ENCODE measurements at places on chromosomes 1 and 21.

DNA sequence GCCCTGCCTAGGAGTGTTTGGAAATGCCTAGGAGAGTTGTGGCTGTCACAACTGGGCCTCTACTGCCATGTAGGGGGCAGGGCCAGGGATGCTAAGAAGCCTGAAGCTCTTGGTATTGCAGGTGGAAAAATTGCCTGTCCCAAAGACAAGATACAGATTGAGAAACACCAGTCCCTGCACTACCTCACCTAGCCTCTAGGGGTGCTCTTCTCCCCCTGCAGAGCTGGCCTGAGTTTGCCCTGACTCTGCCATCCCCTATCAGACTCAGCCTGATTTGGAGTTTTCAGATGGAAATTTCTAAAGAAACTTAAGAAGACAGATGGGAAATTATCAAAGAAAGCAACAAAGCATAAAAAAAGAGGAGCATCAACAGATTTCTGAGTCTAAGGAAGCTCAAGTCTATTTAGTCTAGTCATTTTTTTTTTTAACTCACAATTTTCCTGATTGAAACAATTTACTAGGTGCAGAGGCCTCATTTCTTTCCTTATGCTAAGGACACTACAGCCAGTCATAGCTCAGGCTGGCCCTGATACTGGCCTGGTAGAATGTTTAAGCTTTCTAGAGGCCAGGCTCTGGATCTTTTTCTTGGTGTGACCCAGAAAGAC, 61.4 kb upstream of the LRRN2 start:
- DNase-seq = peak; percentile 36

- DNase-seq = no peak
These were observed 205.5 kb downstream of the KCNJ6 start for GRCh38 chr21:37710546-37711285.

DNA sequence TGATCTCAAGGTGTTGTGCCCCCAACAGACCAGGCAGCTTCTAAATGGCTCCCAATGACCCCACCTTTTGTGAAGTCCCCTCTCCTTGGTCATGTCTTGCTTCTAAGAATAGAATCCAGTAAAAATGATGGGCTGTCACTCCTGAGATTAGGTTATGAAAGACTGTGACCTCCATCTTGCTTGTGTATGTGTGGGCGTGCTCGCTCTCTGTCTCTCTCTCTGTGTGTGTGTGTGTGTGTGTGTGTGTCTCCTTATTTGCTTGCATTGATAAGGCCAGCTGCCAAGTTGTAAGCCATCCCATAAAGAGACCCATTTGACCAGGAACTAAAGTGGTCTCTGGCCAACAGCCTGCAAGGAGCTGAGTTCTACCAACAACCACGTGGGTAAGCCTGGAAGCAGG, 22.9 kb upstream of the TMEM51 start:
- no peak for DNase-seq

DNA sequence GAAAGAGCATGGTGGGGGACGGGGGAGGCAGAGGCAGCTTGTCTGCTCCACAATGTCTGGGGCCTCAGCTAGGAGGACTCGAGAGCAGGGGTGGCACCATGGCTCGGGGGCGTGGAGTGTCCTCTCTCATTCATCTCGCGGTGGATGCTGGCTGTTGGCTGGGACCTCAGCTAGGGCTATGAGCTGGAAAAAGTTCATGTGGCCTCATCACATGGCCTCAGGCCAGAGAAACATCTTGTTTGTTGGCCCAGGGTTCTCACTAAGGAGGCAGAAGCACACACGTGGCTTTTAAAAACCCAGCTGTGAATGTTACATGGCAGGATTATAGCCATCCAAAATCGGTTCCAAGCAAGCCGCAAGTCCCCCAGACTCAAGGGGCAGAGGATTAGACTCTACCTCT, 6.2 kb upstream of the CENPS start:
- DNase-seq = no peak

GRCh38 chr1:33709783-33710718, 153.8 kb upstream of the HMGB4 start:
- no peak for DNase-seq

GRCh38 chr1:47971385-47972160, 25.6 kb downstream of the TRABD2B start:
- DNase-seq = no peak

GRCh38 chr1:248739572-248740205, 15.9 kb downstream of the LYPD8 start:
- no peak for DNase-seq

DNA sequence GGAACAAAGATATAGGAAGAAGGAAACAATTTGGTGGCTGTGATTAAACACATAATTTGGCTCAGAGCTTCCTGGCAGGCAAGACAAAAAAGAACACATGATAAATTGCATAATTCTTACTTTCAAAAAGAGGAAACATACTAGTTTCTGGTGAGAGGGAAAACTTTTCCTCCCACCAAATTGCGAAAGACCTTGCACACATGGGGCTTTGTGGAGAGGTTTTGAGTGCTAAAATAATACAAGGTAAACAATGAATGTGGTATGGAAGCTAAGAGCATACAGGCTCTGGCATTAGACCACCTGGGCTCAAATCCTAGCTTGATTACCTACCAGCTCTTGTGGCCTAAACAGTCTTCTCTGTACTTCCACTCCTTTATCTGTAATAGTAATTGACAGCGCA, 140.2 kb upstream of the HOOK1 start:
- DNase-seq = no peak

GRCh38 chr1:209648346-209648745, 3.9 kb downstream of the LAMB3 start:
- no peak for DNase-seq

DNA sequence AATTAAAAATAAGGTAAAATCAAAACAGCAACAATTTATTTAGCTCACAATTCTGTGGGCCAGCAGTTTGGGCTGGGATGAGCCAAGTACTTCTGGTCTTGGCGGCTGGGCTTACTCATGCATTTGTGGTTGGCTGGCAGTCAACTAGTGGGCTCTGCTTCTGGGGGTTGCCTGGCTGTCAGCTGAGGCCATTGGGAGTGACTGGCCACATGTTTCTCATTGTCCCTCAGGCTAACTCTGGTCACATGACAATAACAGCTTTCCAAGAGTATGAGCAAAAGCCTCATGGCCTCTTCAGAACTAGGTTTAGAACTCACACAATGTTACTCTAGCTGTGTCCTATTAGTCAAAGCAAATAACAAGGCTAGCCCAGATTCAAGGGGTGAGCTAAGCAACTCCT, 15.6 kb upstream of the CHIA start:
- DNase-seq = no peak

GRCh38 chr1:108141621-108142020, 58.5 kb downstream of the SLC25A24 start:
- DNase-seq = no peak

GRCh38 chr1:15760520-15761211, 2.1 kb downstream of the FBLIM1 start:
- no peak for DNase-seq

DNA sequence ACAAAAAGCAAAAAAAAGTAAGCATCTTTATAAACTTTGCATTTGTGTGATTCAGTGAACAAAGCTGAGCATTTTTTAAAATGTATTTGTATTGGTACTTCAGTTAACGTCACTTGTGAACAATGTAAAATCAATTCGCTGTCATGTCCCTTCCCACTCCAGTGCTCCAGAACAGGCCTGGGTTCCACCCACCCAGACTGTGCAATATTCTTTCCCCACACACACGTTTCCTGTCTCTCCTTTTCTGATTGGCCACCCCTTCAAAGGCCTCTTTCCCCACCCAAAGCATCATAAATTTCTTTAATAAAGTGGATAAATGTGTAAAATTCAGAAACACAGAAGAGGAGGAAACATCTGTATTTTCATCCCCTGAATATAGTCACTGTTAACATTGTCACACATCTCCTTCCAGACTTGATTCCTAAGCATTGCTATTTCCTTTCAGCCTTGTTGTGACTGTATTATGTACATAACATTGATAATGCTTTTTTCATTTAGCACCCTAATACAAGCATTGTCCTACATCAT, 12.0 kb downstream of the CLEC20A start:
- no peak for DNase-seq

GRCh38 chr1:7785108-7785507, 1.0 kb downstream of the PER3 start:
- no peak for DNase-seq

- no peak for DNase-seq
These were observed 292.7 kb downstream of the TPR start for GRCh38 chr1:186082235-186082937.

DNA sequence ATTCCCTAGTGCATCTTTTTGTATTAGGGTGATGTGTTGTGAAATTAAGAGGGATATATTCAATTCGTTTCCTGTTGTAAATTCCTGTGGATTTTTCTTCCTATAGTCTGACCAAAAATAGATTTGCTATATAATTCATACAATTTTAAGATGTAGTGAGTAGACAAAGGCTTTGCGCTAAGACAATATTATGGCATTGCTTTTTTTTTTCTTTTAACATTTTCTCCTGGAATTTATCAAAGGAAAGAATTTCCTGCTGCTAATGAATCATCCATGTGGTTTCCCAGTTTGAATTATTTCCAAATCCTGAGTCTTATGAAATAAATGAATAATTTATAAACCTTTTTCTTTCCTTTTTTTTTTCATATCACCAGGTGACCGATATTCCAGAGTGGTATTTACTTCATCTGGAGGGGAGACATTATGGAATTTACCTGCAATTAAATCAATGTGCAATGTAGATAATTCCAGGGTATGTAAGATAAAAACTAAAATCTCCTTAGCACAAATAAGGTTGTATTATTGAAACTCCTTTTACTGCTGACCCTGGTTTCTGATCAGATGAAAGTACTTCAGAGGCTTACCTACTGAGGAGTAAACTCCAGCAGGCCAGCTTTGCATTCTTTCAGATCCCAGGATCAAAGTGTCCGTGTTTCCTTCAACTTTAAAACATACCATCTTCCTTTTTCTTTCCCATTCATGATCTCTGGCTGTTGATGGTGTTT, 148.4 kb downstream of the TLR5 start:
- no peak for DNase-seq
